ELF-1 (cell line): ENCODE measurements at places on chromosomes 12 and 14.

DNA sequence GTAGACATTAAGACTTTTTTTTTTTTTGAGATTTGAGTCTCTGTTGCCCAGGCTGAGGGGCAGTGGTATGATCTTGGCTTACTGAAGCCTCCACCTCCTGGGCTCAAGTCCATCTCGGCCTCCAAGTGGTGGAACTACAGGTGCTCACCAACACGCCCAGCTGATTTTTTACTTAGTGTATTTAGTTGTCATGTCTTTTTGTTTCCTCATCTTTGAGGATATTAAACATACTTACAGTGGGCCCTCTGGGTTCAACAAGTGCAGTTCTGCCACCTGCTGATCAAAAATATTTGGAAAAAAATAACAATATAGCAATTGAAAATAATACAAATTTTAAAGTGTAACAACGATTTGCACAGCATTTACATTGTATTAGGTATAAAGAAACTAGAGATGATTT, 4.4 kb upstream of the B4GALNT1 start:
- no peak for DNase-seq

DNA sequence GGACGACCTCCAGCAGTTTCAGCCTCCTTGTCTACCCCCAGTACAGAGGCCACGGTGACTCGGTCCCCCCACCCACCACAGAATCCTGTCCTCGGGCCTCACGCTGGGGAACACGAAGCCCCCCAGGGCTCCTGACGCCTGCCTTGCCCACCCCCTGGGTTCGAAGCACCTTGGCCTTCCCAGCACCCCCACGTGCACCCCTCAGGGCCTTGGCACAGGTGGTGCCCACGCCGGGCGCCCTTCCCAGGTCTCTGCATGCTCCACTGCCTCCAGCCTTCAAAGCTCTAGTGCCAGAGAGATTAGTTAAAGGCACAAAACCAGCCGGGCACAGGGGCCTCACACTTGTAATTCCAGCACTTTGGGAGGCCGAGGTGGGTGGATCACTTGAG, 61.8 kb downstream of the NOC4L start:
- no peak for DNase-seq

DNA sequence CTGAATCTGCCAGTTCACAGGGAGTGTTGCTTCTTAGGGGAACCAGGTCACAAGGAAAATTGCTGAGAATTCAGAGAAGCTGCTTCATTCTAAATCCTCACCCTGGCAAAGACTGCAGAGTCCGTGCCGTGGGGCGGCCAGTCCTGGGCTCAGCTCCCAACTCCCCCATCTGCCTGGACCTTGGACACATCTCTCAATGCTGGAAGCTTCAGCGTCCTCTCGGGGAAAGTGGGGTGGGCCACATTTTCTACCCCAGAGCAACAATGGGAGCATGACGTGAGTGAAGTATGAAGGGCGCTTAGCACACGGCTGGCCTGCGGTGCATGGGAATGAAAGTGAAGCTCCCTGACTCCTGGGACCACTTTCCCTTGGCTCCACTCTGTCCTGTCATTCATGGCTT, 31.2 kb downstream of the HVCN1 start:
- no peak for DNase-seq

GRCh38 chr12:22518998-22519397, 25.3 kb downstream of the C2CD5 start:
- no peak for DNase-seq

DNA sequence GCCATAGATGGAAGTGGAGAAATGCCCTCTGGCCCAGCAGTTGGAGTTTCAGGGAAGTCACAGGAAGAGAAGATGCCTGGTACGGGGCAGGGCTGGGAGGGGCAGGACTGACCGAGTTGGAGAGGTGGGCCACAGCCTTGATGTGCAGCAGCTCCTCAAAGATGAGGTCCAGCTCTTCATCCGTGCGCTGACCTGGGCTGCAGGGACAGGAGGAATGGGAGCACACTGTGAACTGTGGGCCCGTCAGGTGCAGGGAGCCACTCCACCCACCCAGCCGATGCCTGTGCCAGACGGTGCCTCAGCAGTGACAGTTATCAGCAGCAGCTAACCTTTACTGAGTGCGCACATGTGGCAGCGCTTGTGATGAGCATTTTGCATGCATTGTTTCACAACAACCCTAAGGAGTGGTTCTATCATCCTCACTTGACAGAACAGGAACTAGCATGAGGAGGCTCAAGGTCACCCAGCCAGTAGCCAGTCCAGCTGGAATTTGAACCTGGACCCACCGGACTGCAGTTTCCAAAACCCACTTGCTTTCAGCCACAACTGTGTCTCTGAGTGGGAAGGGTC, 8.4 kb downstream of the RAPGEF3 start:
- DNase-seq: no peak

GRCh38 chr14:65517635-65518542, 105.4 kb downstream of the FUT8 start:
- DNase-seq: no peak

DNA sequence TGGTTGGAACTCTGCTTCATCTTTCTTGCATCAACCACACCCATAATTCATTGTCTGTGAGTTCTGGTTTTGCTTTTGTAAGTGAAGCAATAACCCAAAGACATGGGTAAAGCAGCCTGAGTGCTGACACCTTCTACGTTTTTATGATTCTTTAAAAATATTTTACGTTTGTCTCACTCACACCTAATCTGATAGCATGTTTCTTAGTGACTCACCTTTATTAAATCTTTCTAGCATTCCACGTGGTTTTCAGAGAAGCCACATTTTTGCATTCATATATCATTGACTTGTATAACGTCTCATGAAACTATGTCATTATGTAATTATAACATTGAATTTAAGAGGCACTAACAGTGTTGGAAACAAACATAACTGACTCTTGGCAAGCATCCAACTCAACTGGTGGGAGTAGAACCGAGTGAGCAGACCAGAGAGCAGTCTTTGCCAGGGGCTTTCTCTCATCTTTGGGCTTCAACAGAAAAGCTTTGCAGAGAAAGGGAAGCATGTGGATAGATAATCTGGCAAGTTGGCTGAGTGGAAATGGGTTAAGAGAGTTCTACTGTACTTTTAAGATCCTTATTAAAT, 118.8 kb downstream of the TPH2 start:
- no peak for DNase-seq

- DNase-seq: no peak
Measured at GRCh38 chr14:52913271-52913670, 37.6 kb downstream of the FERMT2 start.

DNA sequence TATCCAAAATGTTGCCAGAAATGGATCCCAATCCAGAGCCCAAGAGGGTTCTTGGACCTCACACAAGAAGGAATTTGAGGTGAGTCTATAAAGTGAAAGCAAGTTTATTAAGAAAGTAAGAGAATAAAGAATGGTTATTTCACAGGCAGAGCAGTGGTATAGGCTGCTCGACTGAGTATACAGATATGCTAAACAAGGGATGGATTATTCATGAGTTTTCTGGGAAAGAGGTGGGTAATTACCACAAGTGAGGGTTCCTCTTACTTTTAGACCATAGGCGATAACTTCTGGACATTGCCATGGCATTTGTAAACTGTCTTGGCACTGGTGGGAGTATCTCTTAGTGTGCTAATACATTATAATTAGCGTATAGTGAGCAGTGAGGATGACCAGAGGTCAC, 73.6 kb downstream of the ETNK1 start:
- DNase-seq: no peak

DNA sequence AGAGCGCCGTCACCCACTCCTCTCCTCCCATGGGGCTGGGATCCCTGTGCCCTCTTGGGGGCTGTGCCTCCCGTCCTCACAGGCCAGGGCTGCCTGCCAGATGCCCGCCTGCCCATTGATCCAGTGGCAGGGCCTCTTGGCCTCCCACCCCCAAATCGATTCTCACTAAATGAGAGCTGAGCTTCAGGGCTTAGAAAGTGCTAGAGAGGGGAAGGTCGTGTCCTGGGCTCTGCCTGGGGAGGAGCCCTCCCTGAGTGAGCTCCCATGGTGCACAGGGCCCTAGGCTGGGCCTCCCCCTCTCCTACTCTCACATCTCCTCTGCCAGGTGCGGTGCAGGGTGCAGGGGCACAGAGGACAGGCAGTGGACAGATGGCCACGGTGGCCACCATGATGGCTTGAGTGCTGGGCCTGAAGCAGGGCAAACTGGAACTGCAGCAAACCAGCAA, 9.2 kb downstream of the BEGAIN start:
- DNase-seq: no peak

- DNase-seq: no peak
Measured at GRCh38 chr12:92164712-92165111, 19.1 kb upstream of the BTG1 start.

GRCh38 chr12:4997939-4998338, 45.7 kb upstream of the KCNA5 start:
- DNase-seq: no peak

DNA sequence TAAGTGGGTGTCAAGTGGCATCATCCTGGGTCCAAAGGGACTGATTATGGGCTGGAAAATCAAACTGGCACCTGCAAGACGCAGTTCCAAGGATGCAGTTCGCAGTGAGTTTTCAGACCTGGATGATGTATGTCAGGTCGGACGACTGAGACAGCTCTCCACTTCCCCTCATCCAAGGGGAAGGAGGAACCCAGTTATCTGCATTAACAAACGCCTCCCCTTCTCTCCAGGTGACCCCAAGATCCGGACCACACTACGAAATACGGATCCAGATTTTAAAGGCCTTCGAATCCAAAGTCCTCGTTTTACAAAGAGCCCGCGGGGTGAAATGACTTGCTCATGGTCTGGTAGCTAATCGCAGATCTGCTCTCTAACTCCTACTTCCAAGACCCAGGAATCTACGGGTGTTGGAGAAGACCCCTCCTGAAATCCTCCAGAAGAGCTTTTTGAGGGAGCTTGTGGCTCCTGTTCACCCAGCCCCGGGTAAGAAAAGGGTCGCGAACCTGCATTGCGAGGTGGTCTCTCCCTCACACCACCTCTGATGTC, 460 bp upstream of the SYNE2 start:
- DNase-seq: peak; percentile 83

DNA sequence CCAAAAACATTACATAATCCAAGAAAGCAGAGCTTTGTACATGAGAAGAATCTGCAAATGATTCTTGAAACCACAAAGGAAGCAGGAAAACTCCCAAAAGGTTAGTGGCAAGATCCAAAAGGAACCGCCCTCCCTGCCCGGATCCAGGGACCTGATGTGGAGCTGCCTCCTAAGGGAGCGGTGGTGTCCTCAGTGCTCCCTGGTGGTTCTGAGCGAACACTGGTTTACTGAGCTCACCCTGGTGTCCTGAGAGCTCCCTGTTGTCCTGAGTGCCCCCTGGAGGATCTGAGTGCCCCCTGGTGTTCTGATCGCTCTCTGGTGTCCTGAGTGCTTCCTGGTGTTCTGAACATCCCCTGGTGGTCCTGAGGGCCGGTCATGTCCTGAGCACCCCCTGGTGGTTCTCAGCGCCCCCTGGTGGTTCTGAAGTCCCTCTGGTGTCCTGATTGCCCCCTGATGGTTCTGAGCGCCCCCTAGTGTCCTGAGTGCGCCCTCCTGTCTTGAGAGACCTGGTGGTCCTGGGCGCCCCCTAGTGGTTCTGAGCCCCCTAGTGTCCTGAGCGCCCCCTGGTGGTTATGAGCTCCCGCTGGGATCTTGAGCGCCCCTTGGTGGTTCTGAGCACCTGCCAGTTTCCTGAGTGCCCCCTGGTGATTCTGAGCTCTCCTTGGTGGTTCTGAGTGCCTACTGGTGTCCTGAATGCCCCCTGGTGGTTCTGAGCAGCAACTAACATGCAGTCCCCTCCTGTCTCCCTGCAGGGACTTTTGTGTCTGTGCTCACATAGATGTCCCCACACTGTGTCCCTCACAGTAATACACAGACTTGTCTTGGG, 891.1 kb downstream of the TMEM121 start:
- peak; percentile 64 for DNase-seq

DNA sequence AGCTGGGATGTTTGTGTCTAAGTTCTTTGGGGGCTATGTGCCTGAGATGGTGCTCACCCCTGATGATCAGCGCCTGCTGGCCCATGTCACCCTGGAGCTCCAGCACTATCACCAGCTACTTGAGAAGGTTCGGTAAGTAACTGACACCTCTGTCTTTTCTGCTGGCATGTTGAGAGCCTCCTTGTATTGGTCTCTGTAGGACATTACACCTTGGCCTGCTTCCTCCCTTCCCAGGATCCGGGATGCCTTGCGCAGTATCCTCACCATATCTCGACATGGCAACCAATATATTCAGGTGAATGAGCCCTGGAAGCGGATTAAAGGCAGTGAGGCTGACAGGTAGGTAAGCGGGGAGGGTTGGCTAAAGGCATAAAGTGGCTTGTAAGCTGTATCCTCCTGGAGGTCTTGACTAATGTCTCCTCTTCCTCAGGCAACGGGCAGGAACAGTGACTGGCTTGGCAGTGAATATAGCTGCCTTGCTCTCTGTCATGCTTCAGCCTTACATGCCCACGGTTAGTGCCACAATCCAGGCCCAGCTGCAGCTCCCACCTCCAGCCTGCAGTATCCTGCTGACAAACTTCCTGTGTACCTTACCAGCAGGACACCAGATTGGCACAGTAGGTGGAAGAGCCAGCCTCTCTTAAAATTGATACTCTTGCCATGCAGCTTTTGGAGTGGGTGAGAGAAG, 5.5 kb downstream of the DDIT3 start:
- no peak for DNase-seq

- DNase-seq: no peak
Measured at GRCh38 chr14:45284802-45285201, 31.8 kb upstream of the MIS18BP1 start.

- DNase-seq: no peak
Measured at GRCh38 chr12:55727643-55728185, 1.1 kb downstream of the CD63 start.

GRCh38 chr12:48084066-48084465, 21.8 kb downstream of the SENP1 start:
- DNase-seq: no peak

- DNase-seq: peak; percentile 46
Measured at GRCh38 chr12:103930787-103931735, 851 bp downstream of the HSP90B1 start.

DNA sequence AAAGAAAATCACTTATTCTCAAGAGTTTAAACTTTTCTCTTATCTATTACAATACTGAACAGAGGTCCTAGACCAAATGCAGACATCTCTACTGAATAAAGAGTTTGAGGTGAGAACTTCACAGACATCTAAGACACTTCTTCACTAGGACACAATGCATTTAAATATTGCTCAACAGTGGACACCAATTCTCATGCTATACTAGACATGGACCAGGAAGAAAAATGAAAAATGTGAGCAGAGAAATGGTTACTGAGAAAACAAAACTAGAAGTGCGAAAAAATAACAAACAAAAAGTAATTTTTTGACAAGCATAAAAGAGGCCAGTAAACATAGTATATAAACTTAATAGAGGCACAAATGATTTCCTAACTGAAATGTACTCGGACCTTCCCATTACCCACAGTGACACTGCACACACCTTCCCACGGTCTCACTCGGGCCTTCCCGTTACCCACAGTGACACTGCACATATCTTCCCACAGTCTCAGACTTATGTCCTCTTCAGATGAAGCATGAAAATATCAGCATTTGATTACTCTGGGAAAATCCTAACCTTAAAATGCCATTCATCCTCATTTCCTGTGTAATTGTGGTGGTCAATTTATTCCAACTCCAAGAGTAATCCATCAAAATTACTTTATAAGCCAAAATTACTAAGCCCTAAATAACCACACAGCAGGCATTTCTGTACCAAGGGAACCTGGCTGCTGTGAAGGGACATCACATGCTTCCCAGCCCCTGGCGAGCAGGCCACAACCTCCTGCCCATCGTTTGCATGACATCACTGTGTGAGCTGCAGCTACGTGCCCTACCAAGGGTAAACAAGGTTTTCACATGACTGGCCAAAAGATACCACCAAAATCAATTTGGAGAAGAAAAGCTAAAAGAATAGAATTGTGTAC, 6.4 kb downstream of the SLC15A4 start:
- no peak for DNase-seq
